NAMALWA (cell line): ENCODE measurements at places on chromosomes 3 and 15.

GRCh38 chr3:140219923-140220452 is 285.0 kb downstream of the CLSTN2 start:
- DNase-seq = peak; percentile 37

GRCh38 chr15:93716615-93717231 is 514.6 kb upstream of the MCTP2 start:
- DNase-seq = no peak

- DNase-seq = no peak
Measured at GRCh38 chr3:59266551-59266950, 216.7 kb upstream of the CFAP20DC start.

- no peak for DNase-seq
Measured at GRCh38 chr3:196138482-196139254, 56.8 kb upstream of the TFRC start.

DNA sequence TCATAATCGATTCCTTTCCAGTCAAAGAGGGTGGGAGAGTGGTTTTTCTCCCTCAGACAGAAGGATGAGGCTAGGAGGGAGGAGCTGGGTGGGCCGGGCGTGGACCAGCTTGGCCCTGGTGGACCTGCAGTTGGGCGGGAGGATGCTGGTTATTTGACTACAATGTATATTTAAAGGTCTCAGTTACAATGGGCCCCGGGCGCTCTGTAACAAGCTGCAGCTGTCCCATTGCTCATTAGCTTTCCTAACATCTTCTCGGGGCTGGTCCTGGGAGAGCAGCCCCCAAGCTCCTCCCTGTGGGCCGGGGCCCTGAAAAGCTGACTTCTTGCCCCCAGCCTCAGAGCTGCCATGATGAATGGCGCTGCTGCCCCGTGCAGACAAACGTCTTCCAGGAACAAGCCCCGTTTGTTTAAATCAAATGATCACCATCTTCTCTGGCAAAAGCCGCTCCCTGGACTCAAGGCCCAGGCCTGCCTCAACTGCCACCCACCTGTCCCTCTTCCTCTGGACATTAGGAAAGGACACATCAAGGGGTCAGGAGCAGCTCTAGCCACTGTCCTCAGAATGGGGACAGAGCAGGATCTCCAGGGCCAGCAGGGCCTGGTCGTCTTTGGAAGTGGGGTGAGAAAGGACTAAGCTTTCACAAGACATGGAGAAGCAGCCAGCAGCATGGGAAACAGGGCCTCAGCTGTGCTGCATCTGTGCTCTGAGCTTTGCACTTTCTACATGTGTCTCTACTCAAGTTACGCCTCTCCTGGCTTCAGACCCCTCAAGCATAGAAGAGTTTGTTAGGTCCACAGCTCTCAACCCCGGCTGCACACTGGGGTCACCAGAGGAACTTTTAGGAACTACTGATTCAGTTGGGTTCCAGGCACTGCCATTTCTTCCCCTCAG is 38.6 kb downstream of the MAGEF1 start:
- no peak for DNase-seq

DNA sequence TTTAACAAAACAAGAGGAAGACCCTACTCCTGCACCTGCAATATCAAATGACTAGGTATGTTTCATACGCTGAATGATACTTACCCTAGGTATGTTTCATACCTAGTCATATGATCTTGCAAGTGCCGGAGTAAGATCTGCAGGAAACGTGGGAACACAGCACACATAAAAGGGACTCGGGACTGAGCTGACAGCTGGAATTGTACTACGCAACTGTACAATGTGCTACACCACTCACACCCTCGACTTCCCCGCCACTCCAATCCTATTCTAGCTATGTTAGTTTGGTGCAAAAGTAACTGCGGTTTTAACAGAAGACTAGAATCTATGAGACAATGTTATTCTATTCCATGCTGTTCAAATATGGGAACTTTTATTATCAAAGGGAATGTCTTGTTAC is 22.0 kb downstream of the CRBN start:
- no peak for DNase-seq

- DNase-seq = no peak
Measured at GRCh38 chr15:46229263-46229662, 594.4 kb downstream of the SQOR start.

GRCh38 chr3:53022647-53023046 is 23.2 kb downstream of the SFMBT1 start:
- no peak for DNase-seq

DNA sequence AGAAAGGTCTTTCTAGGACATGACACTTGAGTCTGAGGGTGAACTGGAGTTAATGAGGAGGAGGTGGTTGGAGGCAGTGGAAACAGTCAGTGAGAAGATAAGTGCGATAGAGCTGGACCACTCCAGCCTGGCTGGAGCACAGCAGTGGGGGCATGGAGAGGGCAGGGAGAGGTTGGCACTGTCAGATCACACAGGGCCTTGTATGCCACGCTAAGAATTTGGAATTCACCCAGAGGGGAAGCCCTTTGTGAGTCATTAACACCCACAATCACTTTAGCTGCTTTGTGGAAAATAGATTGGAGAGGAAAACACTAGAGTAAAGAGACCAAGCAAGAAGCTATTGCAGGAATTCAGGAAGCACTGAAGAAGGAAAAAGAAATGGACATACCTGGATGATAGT is 83.3 kb downstream of the ZNF621 start:
- DNase-seq = no peak

GRCh38 chr15:29651476-29652233 is 170.6 kb downstream of the TJP1 start:
- no peak for DNase-seq

- DNase-seq = no peak
Measured at GRCh38 chr3:136835813-136836510, 17.0 kb downstream of the SLC35G2 start.

DNA sequence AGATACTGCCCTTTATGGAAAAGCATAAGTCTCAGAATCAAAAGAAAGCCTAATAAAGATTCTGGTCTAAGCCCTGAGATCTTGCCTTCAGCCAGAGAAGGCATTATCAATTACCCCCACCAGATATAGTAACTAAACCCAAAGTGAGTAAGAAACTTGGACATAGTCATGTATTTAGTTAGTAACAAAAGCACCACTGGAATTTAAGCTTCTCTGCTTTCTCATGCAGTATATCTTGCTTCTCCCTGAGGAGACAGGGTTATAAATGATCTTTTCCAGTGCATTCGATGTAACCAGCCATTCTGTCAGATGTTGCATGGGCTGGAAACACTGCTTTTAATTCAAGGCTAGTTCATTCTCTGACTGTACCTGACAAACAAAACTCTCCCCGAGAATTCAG is 946.7 kb downstream of the NAALADL2 start:
- no peak for DNase-seq

GRCh38 chr15:65920121-65920520 is 50.8 kb downstream of the RAB11A start:
- no peak for DNase-seq

DNA sequence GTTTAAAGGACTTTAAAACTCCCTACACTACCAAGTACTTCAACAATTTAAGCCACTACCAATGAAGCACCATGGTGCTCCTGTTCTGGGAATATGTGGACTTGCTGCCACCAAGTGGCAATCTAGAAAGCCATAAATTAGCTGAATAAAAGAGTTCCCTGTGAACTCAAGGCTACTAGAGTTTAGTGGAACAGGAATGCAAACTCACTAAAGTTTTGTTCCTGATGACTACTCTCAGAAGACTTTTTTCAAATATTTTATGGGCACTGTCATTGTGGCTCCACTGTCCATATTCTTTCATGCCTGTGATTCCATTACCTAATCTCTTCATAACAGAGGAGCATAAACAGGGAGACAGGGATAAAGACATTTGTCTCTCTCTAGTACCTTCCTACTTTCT is 63.9 kb downstream of the TMCC1 start:
- DNase-seq = peak; percentile 80
